NCI-H82 (cell line): ENCODE measurements at places on chromosomes 7 and 10.

DNA sequence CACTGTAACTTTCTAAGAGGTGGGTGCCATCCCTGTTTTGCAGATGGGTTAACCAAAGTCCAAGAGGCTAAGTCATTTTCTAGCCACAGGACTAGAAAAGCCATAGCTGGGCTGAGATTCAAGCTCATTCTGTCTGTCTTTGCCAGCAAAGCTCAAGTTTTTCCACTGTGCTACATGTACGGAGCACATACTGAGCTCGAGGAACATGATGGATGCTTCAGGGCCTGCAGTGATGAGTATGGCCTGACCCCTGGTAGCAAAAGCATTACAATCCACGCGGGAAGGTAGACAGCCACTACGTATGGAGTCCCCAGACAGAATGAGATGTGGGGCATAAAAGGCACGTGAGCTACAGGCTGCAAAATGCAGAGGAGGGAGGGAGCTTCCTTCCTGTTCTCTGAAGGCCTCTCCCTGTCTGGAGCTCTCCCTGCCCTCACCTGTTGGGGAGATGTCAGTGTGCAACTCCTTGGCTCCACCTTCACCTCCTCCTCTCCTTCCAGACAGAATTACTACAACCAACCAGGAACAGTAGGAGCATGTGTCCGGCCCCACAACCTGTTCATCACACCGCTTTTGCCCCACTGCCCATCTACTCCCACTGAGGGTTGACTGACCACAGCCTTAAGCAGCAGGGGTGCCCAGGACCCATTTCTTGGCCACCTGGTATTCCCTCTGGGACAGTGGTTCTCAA, 16.4 kb downstream of the ITPRIP start:
- no peak for DNase-seq

- DNase-seq: no peak
These were observed 1236.0 kb upstream of the CELF2 start for GRCh38 chr10:9781666-9782065.

DNA sequence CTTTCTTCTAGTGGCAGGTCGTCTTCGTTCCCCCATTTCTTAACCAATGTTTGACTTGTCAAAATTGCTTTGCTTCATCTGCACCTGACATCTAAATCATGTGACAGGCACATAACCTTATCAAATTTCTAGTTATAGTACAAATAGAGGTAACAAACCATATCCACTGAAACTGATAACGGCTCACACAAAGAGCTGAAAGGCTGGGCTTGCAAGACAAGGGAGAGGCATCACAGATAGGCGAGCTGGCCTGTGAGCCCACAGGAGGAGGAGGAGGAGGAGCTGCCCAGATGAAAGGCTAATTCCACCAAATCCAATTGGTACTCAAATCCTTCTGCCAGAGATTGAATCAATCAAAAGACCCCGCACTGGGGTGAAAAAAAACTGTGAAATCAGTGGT, 80.2 kb upstream of the NEBL start:
- DNase-seq: peak; percentile 94

- no peak for DNase-seq
These were observed 34.7 kb upstream of the HPS1 start for GRCh38 chr10:98481404-98481945.

- no peak for DNase-seq
These were observed 60.2 kb downstream of the CCDC71L start for GRCh38 chr7:106600569-106601373.

DNA sequence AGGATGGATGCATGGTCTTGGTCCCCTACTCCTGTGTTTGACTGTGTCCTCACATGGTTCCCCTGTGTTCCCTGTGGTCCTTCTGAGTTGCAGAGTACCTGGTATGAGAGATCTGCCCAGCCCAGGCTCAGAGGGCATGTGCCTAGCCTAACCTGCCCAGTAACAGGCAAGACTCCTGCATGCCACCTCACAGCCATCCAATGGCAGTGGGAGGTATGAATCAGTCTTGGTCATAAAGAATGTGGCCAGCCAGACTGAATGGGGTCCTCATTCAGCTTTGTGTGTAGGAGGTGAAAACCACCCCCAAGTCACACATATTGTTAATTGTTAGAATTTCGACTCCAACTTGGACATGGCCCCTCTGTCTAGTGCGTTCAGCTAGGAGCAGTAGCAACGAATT, 17.2 kb upstream of the GPR158 start:
- no peak for DNase-seq

DNA sequence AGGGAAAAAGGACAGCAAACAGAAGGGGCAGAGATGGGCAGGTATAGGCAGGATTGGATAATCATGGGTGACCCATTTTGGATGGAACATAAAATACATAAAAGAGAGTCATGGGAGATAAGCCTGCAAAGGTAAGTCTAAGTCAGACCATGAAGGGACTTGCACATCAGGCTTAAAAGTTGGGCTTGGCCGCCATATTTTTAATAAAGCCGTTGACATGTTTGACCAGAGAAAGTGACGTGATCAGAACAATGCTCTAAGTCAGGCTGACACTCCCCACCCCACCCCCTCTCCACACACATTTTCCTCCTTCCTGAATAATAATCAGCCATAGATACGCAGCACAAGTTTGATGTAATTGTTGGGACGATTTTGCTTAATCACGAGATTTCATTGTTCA, 54.0 kb downstream of the MRPL32 start:
- DNase-seq: no peak

DNA sequence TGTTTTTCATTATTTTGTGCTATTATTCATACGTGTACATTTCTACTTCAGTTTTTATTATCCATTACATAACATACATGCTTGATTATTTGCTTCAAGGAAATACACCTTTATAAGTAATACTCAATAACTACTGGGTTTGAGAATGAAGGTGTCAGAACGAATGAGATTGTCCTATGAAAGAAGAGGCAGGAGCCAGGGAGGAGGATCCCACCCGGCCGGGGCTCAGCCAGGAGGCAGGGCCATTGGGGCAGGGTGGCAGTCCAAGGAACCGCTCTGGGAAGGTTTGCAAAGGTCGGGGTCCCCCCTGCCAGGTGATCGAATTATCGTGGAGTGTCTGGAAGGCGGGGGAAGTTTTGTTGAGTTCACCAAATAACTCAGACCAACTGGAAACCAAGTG, 9.1 kb downstream of the TRIM56 start:
- DNase-seq: no peak

DNA sequence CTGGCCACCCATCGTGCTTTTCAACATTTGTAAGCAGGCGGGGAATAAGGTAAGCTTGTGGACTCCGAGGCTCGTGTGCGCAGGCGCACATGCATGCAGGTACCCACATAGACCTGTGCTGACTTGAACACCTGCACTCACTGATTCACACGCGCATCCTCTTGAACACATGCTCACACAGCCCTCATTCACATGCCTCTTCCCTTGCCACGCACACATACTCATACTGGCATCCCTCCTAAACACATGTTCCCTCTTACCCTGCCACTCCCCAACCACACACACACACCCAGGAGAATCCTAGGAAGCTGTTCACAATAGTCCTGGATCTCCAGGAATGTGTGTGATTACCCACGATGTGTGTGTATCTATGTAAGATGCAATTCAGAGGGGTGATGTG, 44.1 kb upstream of the LBX1 start:
- no peak for DNase-seq

- no peak for DNase-seq
These were observed 36.6 kb upstream of the LEP start for GRCh38 chr7:128204455-128204854.

- DNase-seq: no peak
These were observed at the start of gene LRMDA for GRCh38 chr10:75431180-75432111. LRMDA (plus strand) TSS chr10:75431624.

DNA sequence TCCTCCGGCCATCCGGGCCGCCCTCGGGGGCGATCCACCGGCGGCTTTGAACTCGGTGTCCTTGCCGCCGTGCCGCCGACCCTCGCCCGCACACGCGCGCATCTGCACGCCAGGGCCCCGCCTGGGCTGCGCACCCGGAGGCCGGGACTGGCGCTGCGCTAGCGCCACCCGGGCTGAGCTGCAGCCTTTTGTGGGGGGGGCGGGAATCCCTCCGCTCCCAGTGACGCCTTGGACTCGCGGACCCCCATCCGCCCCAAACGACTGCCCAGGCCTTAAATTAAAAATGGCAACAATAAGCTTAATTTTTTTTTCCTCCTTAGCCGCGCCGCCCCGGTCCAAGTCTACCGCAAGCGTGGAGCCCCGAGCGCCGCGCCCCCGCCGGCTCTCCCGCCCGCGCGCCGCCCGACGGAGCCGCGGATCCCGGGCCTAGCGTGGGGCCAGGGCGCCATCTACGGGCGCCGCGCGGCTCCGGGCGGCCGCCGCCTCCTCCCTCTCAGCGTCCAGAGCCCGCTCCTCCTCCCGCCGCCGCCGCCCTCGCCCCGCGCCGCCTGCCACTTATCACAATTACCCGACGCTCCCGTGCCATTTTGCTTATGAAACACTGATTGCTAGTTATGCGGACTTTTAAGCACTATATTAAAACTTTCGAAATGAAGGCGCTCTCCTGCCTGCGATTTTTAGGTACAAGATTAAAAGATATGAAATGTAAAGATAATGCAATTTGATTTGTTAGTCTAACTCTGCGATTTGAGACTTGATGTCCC, 7.5 kb upstream of the EBF3 start:
- peak; percentile 73 for DNase-seq

DNA sequence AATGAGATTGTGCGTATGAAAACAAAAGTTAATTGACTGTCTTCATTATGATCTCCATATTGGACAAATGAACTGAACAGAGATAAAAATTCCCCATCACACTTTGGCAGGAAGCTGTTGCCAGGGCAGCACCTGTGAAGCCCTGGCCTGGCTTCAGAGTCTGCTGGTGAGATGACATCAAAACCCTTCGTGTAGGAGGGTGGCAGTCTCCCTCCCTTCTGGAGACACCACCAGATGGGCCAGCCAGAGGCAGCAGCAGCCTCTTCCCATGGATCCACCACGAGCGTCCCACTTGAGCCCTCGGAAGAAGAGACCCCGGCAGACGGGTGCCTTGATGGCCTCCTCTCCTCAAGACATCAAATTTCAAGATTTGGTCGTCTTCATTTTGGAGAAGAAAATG, at the start of gene DNTT:
DNTT (plus strand) TSS at position 205 of the 400 bp plus-strand sequence; CDS start at position 269, 64 bp downstream.
- DNase-seq: no peak

DNA sequence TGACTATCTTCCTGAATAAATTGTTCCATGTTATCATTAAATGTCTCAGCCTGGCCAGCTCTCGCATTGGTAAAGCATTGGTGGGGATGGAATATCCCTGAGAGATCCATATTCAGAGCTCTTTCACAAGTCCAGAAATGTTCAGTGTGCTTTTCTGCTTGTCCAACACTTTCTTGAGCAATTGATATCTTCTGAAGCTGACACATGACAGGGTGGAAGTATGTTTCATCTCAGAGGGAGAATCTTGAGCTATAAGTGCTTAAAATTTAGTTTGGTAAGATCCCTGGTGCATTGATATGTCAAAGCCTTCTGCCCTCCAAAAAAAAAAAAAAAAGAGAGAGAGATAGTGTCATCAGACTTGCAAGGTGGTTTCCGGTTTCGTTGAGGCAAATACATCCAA, 7.4 kb downstream of the IFIT3 start:
- no peak for DNase-seq

DNA sequence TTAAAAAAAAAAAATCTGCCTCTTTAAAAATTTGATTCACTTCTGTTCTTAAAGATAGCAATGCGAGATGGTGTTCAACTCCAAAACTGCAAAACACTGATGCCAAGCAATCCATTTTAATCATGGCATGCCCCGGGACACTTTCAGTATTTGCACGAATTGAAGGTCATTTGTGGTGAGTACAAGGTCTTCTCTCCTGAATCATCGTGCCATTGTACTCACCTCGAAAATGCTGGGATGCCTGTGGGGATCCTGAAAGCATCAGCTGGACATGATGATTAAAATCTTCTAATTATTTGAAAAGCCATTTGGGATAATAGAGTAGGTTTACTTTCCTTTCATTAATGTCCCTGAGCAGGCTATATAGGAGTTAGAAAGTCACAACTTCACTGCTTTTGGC, 125.1 kb upstream of the NRP1 start:
- no peak for DNase-seq

- peak; percentile 97 for DNase-seq
These were observed 86.5 kb downstream of the C10orf105 start for GRCh38 chr10:71632896-71633600.

GRCh38 chr10:76291885-76292284, 860.5 kb downstream of the LRMDA start:
- DNase-seq: no peak

DNA sequence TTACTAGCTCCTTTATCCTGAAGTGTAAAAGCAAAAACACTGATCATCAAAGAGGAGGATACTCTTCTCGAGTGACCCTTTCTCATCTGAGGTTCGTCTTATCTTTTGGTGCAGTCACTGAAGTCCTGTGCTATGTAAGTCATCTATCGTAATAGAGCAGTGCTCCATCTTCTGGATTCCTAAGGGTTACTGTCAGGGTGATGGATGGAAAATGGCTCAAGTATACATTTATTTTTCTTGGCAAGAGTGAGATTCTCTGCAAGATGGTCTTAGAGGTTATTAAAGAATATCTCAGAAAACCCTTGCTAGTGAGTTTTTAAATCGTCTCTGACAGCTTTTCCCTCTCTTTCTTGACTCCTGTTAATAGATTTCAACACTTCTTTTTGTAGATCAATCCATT, 12.4 kb downstream of the PRKG1 start:
- no peak for DNase-seq

- DNase-seq: no peak
These were observed 1.5 kb downstream of the PKD1L1 start for GRCh38 chr7:47946581-47947354.

GRCh38 chr10:113132591-113133121, 182.6 kb downstream of the TCF7L2 start:
- DNase-seq: peak; percentile 61

- peak; percentile 67 for DNase-seq
These were observed 699.9 kb downstream of the INHBA start for GRCh38 chr7:41002741-41003610.

DNA sequence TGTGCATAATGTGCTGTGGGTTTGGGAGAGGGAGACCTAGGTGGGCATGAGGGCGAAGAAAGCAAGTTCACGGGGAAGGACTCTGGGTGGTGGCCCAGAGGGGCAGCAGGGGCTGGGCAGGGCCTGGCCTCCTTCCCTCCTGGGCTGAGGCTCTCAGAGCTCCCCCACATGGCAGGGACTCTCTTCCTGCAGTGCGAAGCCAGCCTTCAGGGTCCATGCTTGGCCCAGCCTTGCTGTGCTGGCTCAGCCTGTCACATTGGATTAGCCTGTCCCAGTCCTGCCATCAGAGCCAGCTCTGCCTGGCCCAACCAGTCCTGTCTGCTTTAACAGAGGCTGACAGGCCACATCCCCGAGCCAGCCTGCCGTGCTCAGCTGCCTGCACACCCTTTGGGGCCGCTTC, 20.4 kb upstream of the ZNF488 start:
- no peak for DNase-seq

DNA sequence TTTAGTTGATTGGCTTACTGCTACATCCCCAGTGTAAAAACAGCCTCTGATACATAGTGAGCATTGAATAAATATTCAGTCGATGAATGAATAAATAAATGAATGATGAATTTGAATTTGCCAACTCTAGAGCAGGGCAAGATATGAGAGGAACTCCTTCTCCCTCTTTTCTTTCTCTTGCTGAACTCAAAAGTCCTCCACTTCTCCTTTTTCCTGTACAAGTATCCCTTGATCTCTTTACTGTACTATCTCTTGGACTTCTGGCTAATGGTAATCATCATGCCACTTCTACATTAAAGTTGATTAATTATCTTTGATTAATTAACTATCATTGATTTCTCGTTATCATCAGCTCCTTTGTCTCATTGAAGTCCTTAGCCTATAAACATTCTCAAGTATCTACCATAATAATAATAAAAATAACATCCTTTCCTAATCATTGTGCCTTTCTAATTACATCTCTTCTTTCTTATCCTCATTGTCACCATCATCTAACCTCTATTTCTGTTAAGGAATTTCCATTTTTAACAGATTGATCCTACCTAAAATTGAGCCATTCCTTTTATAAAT, 10.6 kb downstream of the CPED1 start:
- DNase-seq: no peak

- no peak for DNase-seq
These were observed 161.7 kb upstream of the PLXDC2 start for GRCh38 chr10:19654576-19654975.
